WTC11 (cell line): ENCODE measurements at places on chromosomes 4 and X.

DNA sequence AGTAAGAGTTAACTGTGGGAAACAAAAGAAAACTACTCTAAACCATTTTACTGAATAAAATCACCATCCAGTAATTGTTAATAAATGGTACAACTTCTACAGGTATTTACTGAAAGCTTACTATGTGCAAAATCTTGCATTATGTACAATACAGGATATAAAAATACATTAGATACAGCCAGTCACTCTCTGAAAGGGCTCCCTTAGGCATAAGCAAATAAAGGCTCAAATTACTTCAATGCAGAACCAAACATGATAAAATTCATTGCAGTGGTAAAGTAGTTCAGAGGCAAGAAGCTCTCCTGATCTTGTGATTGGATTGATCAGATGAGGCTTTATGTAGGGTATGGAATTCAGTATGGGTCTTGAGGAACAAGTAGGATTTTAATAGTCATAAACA, 100.2 kb downstream of the KLHL13 start:
- H3K4me1 ChIP-seq: no peaks in the 10 kb centered on the region
- H3K36me3 ChIP-seq: peaks cover 11% of the 10 kb centered on the region; the same call in 1 of the 2 replicates
- no peak for DNase-seq

DNA sequence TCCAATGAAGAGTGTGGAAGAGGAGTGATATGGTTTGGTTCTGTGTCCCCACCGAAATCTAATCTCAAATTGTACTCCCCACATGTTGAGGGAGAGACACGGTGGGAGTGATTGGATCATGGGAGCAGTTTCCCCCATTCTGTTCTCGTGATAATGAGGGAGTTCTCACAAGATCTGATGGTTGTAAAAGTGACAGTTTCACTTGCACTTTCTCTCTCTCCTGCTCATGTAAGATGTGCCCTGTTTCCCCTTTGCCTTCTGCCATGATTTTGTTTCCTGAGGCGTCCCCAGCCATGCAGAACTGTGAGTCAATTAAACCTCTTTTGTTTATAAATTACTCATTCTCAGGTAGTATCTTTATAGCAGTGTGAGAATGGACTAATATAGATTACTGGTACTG, 39.6 kb downstream of the FAM47C start:
- no peaks in the 10 kb centered on the region for H3K27me3 ChIP-seq
- no peaks in the 10 kb centered on the region for H3K4me1 ChIP-seq
- no peak overlapping the region for H3K4me3 ChIP-seq
- no peak for DNase-seq
- H3K27ac ChIP-seq: no peak overlapping the region

GRCh38 chr4:109462802-109463201, 29.2 kb downstream of the SEC24B start:
- H3K36me3 ChIP-seq: peaks cover 22% of the 10 kb centered on the region
- no peaks in the 10 kb centered on the region for H3K27me3 ChIP-seq
- no peak for DNase-seq
- no peak overlapping the region for H3K27ac ChIP-seq

- H3K36me3 ChIP-seq: peaks cover 16% of the 10 kb centered on the region
- peak overlapping the region; percentile 97 for H3K27ac ChIP-seq
- no peaks in the 10 kb centered on the region for H3K27me3 ChIP-seq
These were observed 860.3 kb upstream of the NDST4 start for GRCh38 chr4:115973768-115974167.

- H3K36me3 ChIP-seq: peaks cover 30% of the 10 kb centered on the region
- peaks cover 41% of the 10 kb centered on the region for H3K4me1 ChIP-seq
- H3K4me3 ChIP-seq: peak overlapping the region; percentile 56
These were observed 984.4 kb upstream of the PABPC4L start for GRCh38 chr4:135186002-135186401.

DNA sequence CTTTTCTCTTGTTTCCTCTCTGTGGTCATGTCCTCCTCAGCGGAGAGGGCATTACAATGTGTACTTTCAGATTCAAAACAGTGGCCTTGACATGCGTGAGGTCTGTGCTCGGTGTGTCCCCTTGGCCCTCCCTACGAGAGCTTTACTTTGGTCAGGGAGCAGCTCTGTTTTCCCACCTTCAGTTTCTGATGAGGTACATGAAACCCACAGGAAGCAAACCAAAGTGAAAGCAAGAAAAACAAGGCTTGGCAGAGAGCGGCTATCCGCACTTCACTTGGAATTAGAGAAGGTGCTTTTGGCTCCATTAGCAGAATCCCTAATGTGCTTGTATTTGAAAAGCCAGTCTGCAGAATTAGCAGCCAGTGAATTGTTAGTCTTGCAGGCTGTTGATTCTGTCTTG, 19.5 kb upstream of the BOD1L1 start:
- peak overlapping the region; percentile 38 for H3K4me3 ChIP-seq
- no peaks in the 10 kb centered on the region for H3K36me3 ChIP-seq
- H3K4me1 ChIP-seq: peaks cover 30% of the 10 kb centered on the region
- no peaks in the 10 kb centered on the region for H3K27me3 ChIP-seq
- no peak for DNase-seq

- H3K27me3 ChIP-seq: no peaks in the 10 kb centered on the region
- H3K36me3 ChIP-seq: no peaks in the 10 kb centered on the region
- peak; percentile 16 for DNase-seq
- peaks cover 25% of the 10 kb centered on the region for H3K4me1 ChIP-seq
- H3K4me3 ChIP-seq: no peak overlapping the region
These were observed 109.1 kb upstream of the SLC4A4 start for GRCh38 chr4:71229477-71230270.

- H3K27ac ChIP-seq: no peak overlapping the region
- no peaks in the 10 kb centered on the region for H3K36me3 ChIP-seq
- DNase-seq: no peak
- H3K4me1 ChIP-seq: peaks cover 14% of the 10 kb centered on the region
- no peak overlapping the region for H3K4me3 ChIP-seq
These were observed 22.4 kb downstream of the SH3TC1 start for GRCh38 chr4:8221476-8221875.

- H3K4me3 ChIP-seq: no peak overlapping the region
- peaks cover 13% of the 10 kb centered on the region for H3K36me3 ChIP-seq
- H3K27ac ChIP-seq: no peak overlapping the region
These were observed 93.2 kb upstream of the MAPK10 start for GRCh38 chr4:86452924-86453531.

GRCh38 chr4:47579235-47579634, 94.2 kb downstream of the ATP10D start:
- no peak overlapping the region for H3K4me3 ChIP-seq
- no peaks in the 10 kb centered on the region for H3K36me3 ChIP-seq

GRCh38 chr4:127182687-127183086, 450.1 kb upstream of the INTU start:
- peaks cover 41% of the 10 kb centered on the region for H3K36me3 ChIP-seq
- no peak for DNase-seq
- H3K27ac ChIP-seq: no peak overlapping the region
- no peak overlapping the region for H3K4me3 ChIP-seq
- no peaks in the 10 kb centered on the region for H3K27me3 ChIP-seq
- H3K4me1 ChIP-seq: peaks cover 19% of the 10 kb centered on the region

GRCh38 chr4:13906727-13907126, 279.2 kb upstream of the BOD1L1 start:
- H3K27me3 ChIP-seq: no peaks in the 10 kb centered on the region; the same call in 1 of the 2 replicates
- peaks cover 19% of the 10 kb centered on the region for H3K4me1 ChIP-seq
- H3K4me3 ChIP-seq: no peak overlapping the region
- H3K27ac ChIP-seq: no peak overlapping the region

GRCh38 chr4:107831140-107831539, 6.4 kb downstream of the SGMS2 start:
- H3K27ac ChIP-seq: no peak overlapping the region
- H3K4me1 ChIP-seq: peaks cover 18% of the 10 kb centered on the region; the same call in 1 of the 2 replicates
- H3K27me3 ChIP-seq: peaks cover 62% of the 10 kb centered on the region
- DNase-seq: no peak

GRCh38 chr4:155032521-155033229, 175.8 kb upstream of the NPY2R start:
- no peaks in the 10 kb centered on the region for H3K36me3 ChIP-seq
- no peak for DNase-seq
- H3K27me3 ChIP-seq: no peaks in the 10 kb centered on the region; the same call in 1 of the 2 replicates
- no peak overlapping the region for H3K27ac ChIP-seq

DNA sequence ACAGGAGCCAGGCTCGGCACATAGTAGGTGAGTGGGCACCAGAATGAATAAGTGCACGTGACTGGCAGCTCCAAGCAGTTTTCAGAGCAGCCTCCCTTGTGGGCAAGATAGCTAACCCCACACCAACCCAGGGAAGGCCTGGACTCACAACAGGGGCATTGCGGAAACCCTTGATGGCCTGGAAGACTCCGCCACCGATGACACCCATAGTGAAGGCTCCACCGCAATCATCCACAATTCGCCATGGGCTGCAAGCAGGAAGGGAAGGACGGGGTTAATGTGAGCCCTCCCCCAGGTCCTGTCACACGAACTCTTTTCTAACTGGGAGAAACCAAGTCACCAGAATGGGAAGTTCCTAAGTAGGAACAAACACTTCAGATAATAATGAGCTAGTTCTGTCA, 957 bp downstream of the TIMM17B start:
- peak overlapping the region; percentile 85 for H3K4me3 ChIP-seq
- no peak for DNase-seq
- peak overlapping the region; percentile 100 for H3K27ac ChIP-seq
- H3K36me3 ChIP-seq: peaks cover 16% of the 10 kb centered on the region

DNA sequence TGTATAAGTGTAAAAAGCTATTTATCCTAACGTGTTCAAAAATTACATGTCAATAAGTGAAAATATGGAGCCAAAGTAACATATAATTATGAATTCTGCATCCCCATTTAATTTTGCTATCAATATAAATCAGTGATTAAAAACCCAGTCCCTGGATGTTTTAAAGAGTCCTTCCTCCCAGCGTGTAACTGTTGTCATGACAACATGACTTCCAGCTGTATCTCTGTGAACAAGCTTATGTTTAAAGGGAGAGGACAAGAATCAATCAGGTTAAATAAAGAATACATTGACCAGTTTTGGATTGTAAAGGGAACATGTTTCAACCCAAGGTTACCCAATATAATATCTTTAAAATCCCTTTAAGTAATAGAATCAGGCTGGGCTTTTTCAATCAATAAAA, 219.7 kb downstream of the NSUN7 start:
- H3K27me3 ChIP-seq: no peaks in the 10 kb centered on the region
- H3K36me3 ChIP-seq: no peaks in the 10 kb centered on the region
- H3K4me3 ChIP-seq: no peak overlapping the region
- no peak overlapping the region for H3K27ac ChIP-seq

DNA sequence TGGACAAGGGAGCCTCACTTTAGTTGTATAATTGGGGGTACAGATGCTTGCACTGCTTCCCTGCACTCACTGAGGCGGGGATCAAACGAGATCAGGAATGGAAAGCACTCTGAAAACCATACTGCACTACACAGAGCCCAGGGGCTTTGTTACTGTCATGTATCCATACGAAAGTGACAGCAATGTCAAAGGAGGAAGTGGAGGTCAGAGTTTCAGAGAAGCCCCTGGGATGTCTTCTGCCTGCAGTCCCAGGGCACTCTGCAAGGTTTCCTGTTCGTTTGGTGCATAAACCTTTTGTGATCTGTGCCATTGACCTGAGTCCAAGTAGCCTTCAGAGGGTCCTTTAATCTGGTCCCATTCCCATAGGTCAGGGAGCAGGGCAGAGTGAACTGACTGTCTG, 31.2 kb downstream of the RNF175 start:
- H3K4me3 ChIP-seq: no peak overlapping the region
- no peaks in the 10 kb centered on the region for H3K27me3 ChIP-seq
- H3K27ac ChIP-seq: no peak overlapping the region
- DNase-seq: no peak
- H3K36me3 ChIP-seq: no peaks in the 10 kb centered on the region
- H3K4me1 ChIP-seq: peaks cover 8% of the 10 kb centered on the region

- H3K4me1 ChIP-seq: peaks cover 18% of the 10 kb centered on the region
- no peak overlapping the region for H3K27ac ChIP-seq
- H3K4me3 ChIP-seq: no peak overlapping the region
- H3K36me3 ChIP-seq: peaks cover 6% of the 10 kb centered on the region; the same call in 1 of the 2 replicates
- H3K27me3 ChIP-seq: no peaks in the 10 kb centered on the region
These were observed 142.0 kb downstream of the SLC10A7 start for GRCh38 chr4:146379744-146380143.

DNA sequence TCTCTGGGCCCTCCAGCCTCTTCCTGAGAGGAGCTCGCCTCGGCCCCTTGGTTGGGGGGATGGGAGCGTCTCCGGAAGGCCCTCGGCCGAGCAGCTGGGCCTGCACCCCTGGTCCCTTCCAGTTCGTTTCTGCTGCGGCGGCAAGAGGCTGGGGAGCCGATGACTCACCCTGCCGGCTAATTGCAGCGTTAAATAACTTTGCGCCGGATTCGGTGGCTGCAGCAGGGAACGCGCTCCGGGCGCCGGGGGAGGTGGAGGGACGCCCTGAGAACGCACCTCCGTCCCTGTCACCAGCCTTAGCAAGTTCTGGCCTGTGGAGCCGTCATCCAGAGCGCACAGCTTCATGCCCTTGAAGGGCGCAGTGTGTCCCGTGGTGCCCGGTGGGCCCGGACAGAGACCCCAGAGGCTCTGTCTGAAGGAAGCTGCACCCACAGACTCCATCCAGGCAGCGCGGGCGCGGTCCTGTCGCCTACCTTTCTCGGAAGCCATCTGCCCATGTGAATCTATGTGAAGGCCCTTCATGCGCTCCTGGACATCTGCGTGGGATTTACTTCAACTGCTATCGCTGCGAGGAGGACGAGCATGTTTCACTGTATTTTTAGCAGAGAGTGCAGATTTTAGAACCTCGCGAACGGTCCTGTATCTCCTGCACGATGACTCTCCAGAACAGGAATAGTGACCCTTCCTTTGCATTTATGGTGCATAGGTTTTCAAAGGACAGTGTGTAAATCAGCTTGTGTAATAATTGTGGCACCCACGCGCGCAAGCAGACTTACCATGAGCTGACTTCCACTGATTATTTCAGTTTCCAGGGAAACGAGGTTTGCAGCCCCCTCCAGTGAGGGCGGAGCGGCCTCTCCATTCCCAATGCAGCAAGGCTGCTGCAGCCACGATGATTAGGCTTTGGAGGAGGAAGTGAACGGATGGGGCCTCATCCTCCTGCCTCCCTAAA, 1.7 kb upstream of the TMEM271 start:
- H3K4me1 ChIP-seq: peaks cover 25% of the 10 kb centered on the region
- DNase-seq: peak; percentile 70
- peak overlapping the region; percentile 88 for H3K4me3 ChIP-seq
- peaks cover 85% of the 10 kb centered on the region for H3K27me3 ChIP-seq

DNA sequence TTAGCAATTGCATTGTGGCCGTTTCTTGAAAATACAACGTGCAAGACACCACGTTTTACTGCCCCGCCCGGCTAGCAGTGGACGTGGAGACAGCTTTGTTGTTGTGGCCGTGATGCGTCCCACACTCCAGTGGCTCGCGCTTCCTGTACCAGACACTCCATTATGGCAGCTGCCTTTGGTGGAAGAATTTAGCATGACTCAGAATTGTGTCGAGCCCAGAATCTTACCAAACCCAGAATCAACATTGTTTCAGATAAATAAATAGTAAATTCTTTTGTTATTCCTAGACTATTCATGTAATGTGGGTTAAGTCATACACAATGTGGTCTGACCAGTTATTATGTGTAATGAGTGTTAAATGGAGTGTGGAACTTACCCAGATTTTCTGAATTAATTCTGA, 25.3 kb upstream of the S100P start:
- H3K27ac ChIP-seq: no peak overlapping the region
- H3K4me1 ChIP-seq: peaks cover 1% of the 10 kb centered on the region; the same call in 1 of the 2 replicates
- DNase-seq: no peak

GRCh38 chr4:139603576-139604410, 47.8 kb upstream of the SETD7 start:
- H3K27ac ChIP-seq: no peak overlapping the region
- DNase-seq: peak; percentile 20
- no peaks in the 10 kb centered on the region for H3K36me3 ChIP-seq
- 0 out of 2 replicates have a peak, but pooled peaks cover 11% of the 10 kb centered on the region for H3K4me1 ChIP-seq
- H3K4me3 ChIP-seq: no peak overlapping the region
- peaks cover 18% of the 10 kb centered on the region for H3K27me3 ChIP-seq

GRCh38 chr4:121182296-121182695, 18.2 kb upstream of the TNIP3 start:
- H3K27ac ChIP-seq: no peak overlapping the region
- no peak overlapping the region for H3K4me3 ChIP-seq
- H3K36me3 ChIP-seq: peaks cover 9% of the 10 kb centered on the region
- DNase-seq: no peak
